ENCODE measurements at places on chromosomes 6 and 20.

- DNase-seq = no peak
Measured at GRCh38 chr20:3614466-3614865, 48.7 kb downstream of the GFRA4 start.

DNA sequence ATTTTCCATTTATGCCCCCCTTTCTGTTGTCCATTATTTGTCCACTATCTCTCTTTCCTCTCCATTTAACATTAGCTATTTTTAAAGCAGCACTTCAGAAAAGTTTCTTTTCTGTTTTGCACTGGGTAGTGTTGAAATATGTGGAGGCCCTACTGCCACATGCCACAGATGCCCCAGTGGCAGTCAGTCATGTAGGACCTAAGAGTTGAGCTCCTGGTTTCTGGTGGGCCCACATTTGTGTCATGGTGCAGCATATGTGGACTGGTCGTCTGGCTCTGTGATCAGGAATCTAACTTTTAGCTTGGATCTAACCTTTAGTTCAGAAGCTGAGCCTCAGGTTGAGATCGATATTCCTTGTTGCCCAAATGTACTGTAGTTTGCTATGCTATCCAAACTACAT is 54.8 kb downstream of the HFE start:
- no peak for DNase-seq

GRCh38 chr6:158808941-158809678 is 10.1 kb downstream of the EZR start:
- DNase-seq = no peak

DNA sequence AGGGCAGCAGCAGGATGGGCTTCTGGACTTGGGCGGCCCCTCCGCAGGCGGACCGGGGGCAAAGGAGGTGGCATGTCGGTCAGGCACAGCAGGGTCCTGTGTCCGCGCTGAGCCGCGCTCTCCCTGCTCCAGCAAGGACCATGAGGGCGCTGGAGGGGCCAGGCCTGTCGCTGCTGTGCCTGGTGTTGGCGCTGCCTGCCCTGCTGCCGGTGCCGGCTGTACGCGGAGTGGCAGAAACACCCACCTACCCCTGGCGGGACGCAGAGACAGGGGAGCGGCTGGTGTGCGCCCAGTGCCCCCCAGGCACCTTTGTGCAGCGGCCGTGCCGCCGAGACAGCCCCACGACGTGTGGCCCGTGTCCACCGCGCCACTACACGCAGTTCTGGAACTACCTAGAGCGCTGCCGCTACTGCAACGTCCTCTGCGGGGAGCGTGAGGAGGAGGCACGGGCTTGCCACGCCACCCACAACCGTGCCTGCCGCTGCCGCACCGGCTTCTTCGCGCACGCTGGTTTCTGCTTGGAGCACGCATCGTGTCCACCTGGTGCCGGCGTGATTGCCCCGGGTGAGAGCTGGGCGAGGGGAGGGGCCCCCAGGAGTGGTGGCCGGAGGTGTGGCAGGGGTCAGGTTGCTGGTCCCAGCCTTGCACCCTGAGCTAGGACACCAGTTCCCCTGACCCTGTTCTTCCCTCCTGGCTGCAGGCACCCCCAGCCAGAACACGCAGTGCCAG is at the start of gene TNFRSF6B:
Gene TNFRSF6B, plus strand, starts transcription at position 25 of the 729 bp plus-strand sequence. Its CDS starts 116 bp downstream, at position 141.
- no peak for DNase-seq

- DNase-seq = no peak
Measured at GRCh38 chr6:14273191-14273590, 155.6 kb downstream of the CD83 start.

DNA sequence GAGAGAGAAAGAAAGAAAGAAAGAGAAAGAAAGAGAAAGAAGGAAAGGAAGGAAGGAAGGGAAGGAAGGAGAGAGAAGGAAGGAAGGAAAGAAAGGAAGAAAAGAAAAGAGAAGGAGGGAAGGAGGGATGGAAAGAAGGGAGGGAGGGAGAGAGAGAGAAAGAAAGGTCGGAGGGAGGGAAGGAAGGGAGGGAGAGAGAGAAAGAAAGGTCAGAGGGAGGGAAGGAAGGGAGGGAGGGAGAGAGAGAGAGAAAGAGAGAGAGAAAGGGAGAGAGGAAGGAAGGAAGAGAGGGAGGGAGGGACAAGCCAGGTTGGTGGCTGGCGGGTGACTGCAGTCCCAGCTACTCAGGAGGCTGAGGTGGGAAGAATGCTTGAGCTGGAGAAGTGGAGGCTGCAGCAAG is 27.3 kb upstream of the ZNF184 start:
- DNase-seq = no peak

- no peak for DNase-seq
Measured at GRCh38 chr6:39217177-39217864, 12.0 kb downstream of the KCNK5 start.

Measured in GM18507 (cell line).